ENCODE measurements at places on chromosomes 1 and 21.

DNA sequence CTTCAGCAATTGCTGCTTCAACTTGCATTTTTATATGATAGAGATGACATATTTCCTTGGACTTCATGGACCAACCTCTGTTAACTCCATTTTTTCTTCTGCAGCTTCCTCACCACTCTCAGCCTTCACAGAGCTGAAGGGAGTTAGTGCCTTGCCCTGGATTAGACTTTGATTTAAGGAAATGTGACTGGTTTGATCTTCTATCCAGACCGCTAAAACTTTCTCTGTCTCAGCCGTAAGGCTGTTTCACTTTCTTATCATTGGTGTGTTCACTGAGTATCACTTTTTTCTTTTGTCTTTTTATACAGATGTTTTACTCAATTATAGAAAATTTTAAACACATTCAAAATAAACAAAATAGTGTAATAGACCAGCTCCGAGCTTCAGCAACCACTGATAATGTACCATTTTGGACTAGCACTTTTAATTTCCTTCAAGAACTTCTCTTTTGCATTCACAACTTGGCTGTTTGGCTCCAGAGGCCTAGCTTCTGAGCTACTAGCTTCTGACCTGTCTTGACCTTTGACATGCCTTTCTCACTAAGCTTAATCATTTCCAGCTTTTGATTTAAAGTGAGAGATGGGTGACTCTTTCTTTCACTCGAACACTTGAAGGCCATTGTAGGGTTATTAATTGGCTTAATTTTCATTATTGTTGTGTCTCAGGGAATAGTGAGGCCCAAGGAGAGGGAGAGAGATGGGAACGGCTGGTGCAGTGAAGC is 9.3 kb downstream of the NEK7 start:
- DNase-seq: no peak

- DNase-seq: no peak
These were observed 265.6 kb downstream of the TM2D1 start for GRCh38 chr1:61459345-61459744.

DNA sequence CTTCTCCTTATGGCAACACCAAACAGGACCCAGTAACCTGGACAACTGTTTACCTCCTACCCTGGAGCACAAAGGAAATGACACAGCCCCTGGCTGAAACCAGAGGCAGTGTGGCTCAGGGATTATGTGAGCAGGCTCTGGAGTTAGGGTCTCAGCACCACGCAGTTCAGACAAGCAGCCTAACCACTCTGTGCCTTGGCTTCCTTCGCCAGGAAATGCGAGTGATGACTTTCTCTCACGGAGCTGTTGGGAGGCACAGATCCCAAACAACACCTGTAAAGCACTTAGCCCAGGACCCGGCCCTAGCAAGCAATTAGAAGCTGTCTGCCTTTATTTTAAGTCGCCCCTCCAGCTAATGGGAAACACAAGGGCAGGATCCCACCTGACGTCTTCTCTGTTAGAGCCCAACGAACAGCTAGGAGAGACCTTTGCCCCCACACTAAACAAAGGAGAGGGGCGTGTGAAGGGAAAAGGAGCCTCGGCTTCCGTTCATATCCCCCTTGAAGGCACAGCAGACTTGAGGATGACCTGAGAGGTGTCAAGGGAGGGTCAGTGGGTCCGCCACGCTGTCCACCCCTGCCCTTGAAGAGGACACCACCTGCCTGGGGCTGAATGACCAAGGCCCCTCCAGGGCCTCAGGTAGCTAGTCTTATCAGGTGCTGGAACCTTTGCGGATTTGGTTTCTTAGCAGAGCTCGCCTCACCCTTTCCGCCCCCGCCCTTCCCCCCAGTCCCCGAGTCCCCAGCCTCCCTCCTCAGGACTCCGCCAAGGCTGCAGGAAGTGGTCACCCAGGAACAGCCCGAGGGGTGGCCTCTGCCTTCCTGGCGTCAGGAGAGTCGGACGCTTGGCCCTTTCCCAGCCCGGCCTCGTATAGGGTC is 860 bp downstream of the TMEM63A start:
- DNase-seq: peak; percentile 60

DNA sequence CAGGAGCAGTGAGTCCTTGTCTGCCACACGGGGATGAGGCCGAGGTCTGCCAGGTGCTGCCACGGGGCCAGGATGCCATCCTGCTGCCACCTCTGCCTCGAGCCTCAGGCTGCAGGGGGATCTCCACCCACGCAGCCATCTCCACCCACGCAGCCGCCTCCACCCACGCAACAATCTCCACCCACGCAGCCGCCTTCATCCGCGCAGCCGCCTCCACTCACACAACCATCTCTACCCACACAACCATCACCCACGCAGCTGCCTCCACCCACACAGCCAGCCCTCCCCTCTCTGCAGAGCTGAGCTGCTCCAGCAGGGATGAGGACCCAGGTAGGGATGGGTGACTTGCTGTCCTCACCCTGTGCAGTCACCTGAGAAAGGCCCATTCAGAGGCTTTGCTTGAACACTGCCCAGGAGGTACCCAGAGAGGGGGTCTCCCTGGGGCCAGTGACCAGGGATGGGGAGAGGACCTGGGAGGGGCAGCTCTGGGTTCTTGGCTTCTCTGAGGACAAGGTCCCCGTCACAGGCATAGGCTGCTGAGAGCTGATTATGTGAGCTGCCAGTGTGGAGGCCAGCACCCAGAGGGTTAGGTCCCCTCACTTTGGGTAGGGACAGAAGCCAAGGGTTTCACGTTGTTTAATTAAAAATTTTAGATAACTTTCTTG is 46.6 kb upstream of the TTC34 start:
- no peak for DNase-seq

DNA sequence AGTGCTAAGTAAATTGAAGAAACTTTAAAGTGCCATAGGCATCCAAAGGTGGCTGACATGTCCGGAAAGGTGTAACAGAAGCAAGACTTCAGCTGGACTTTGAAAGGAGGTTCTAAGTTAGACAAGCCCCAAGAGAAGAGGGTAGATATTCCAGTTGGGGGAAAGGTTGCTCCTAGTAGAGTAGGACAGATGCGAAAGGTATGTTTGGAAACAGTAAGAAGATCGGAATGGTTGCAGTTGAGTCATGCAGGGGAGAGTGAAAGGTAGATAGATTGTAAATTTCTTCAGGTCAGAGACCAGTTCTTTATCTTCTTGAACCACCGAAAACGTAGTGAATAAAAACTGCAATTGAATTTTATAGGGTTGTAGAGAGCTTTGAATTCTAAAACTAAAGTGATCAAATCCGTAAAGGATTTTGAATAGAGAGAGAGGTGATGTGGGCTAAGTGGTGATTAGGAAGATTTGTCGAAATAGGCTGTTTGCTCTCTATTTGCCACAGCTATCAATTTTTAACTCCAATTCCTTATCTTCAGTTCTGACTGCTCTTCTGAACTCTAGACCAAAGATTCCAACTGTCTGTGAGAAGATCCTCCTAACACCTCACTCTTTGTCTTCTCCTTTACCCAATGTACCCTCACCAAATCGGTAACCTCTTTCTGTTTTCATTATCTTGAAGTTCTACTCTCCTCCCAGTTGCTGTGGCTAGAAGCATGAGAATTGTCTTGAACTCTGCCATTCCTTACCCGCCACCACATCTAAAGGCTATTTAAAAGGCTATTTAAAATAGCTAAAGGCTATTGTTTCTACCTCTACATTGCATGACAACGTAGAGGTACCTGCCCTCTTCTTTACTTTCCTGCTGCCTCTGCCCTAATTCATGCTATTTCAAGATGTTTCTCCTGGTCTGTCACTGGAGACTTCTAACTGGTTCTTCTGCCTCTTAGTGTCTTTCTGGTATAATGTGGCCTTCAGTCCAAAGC is 16.7 kb downstream of the MACF1 start:
- DNase-seq: no peak

GRCh38 chr1:184773762-184774320 is 19.2 kb upstream of the EDEM3 start:
- no peak for DNase-seq

DNA sequence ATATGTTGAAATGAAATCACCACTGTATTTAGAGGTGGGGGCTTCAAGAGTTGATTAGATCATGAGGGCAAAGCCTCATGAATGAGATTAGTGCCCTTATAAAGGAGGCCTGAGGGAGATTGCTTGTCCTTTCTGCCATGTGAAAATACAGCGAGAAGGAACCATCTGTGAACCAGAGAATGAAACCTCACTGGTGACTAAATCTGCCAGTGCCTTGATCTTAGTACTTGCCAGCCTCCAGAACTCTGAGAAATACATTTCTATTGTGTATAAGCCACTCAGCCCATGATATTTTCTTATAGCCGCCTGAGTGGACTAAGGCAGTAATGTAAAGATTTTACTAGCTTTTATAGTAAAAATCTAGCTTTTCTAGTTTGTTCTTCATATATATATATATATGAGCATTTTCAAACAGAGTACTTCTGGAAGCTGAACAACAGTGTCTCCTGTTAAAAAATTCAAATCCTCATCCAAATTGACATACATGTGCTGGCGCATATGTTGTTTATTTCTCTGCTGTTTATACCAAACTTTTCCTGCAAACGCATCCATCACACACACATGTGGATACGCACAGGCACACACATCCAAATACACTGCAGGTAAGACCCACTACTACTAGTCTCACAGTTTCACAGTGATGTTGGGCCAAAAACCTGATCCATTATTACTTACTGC is 213.1 kb downstream of the RGS7 start:
- no peak for DNase-seq

- DNase-seq: no peak
These were observed 3.3 kb downstream of the CROCC start for GRCh38 chr1:16924919-16925477.

DNA sequence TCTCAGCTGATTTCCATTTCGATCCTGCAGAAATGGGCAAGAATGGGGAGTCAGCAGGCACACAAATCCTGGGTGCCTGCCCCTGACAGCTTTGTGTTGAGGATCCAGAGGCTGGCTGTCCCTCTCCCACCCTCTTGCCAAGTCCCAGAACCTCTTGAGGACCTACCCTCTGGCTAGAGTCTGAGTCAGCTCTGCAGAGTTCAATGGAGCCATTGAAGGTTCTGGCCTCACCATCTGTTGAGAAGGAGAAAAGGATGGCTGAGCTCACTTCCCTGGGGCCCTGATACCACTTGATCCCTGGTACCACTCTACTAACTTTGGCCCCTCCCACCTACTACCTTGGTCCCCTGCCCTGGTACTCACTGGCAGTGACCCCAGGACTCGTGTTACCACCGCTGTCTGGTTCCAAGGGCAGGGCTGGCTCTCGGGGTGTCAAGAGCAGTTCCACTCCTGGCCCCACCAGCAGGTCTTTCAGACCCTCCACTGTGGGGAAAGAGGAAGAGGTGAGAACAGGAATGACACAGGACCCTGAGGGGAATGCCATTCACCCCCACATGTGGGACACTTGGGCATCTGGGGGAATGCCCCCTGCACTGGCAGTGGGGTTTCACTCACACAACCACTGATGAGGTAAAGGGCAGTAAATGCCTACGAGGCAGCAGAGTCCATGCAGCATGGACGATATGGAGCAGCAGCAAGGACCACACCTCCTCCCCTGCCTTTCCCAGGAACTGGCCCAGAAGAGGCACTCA is 10.5 kb downstream of the RXFP4 start:
- DNase-seq: no peak

DNA sequence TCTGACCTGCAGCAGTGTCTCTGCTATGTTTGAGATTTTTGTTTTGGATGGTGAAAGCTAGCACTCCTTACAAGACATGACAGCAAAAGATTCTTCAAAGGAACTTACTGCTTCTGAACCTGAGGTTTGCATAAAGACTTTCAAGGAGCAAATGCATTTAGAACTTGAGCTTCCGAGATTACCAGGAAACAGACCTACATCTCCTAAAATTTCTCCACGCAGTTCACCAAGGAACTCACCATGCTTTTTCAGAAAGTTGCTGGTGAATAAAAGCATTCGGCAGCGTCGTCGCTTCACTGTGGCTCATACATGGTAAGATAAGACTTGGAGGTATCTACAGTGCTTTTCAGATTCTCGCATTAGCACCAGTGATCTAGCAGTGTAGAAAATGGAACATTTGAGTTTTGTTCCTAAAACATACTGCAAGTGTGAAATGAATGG is 200.2 kb downstream of the PDE4B start:
- no peak for DNase-seq

DNA sequence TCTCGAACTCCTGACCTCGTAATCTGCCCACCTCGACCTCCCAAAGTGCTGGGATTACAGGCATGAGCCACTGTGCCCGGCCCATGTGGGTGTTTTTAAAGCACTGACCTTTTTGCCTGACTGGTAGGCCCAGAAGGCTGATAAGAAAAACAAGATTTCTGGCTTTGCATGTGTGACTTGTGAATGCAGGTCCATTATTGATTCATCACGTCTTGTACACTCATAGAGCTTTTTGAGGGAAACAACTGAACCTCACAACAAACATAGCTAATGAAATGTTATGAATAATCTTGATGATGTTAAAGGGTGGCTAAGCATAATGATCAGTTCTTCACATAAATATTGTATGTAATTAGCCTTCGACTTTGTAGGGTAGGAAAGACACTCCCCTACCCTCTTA is 140.9 kb upstream of the UBE2U start:
- no peak for DNase-seq

DNA sequence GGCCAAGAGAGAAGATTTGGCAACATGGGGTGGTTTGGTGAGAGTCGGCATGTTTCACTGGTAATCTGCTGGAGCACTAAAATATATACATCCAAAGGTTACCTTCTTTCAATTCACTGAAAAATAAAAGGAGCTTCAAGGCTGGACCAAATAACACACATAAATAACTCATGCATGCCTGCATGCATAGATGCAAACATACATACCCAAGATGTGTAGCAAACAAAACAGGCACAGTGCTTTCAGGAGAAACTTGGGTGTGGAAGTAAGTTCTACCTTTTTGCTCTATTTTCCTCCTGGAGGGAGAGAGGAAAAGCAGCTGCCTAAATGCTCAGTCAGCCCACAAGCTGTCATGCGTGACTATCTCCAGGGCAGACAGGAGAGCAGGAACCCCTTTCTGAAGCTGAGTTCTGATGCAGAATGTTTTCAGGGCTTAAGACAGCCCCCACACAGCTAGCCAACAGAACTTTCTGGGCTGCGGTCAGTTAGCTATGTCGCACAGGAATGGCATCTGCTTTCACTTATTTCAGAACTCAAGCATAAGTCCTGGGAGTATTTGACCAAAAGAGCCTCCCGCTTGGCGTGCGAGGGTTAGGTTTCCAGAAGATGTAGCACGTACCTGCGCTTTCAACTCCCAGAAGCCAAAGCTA is 166.2 kb downstream of the TOMM20 start:
- peak; percentile 92 for DNase-seq

DNA sequence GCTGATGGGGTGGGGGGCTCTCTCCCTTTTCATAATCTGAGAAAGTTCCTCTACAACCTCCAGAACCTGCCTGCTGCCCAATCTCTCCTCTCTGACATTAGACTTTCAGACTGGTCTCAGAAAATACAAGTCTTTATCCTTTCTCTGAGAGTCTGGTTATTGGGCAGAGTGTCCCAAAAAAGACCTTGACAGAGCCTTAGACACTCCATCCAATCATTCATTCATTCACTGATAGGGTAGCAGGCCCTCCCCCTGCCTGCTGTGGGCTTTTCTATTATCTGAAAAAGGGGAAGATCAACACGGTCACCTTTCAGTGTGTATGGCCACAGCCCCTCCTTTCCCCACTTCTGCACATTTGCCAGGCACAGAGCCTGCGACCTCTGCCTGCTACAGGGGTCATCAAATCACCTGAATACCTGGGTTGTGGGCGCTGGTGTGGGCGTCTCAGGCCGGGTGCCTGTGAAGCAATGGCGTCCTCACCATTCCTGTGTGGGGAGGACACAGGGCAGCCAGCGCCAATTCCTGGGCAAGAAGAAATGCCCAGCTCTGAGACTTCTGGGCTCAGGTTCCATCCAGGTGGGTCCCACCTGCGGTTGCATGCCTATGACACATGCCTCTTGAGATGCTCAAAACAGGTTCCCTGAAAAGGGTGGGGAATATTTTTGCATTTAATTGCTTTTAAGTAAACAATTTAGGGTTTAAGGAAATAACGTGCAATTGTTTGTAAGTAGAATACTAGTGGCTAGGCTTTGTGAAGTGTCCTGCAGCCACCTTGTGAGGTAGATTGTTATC is 52.8 kb downstream of the ELK4 start:
- DNase-seq: no peak
